ENCODE measurements at places on chromosomes 7 and 10.

GRCh38 chr7:115060095-115060870, 138.4 kb downstream of the MDFIC start:
- DNase-seq, result no peak

DNA sequence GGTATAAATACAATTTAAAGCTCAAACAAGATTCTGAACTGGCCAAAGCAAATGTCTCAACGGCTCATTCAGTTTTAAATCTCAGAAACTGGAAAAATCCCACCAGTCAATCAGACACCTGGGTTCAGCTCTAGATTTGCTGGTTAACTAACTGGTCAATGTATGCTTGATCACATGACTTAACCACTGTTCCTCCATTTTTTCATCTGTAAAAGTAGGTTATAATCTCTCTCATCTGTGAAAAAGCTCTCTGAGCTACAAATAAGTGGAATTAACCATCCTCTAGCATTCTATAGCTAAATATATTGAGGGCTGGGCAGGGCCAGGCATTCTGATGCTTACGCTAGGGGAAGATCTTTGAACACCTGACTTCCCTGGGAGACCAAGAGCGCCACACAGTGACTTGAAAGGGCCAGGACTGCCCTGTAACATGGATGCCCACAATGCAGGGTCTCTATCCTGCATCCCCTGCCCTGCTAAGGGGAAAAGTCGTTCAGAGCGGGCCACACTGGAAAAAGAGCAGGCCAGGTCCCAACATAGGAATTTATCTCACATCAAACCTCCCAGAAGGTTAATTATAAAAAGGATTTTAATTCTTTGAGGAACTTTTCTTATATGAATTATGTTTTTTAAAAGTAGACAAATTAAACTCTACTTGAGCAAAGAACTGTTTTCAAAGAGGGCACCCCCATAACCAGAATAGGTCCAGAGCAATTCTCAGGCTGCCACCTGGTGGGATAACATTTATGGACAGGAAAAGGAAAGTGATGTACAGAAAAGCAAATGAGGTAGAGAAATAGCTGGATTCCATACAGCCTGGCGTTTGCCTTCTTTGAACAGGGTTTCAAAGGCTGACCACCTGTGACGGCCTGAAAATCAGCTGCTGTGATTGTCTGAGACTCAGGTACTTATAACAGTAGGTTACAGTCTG, 1.8 kb downstream of the RP9 start:
- no peak for DNase-seq

GRCh38 chr10:13078912-13079775, 20.8 kb upstream of the OPTN start:
- DNase-seq, result no peak

- DNase-seq, result peak; percentile 66
Measured at GRCh38 chr7:159144758-159145489, at the start of gene VIPR2. VIPR2 (minus strand) TSS chr7:159144867; CDS start chr7:159144771, 96 bp downstream.

- DNase-seq, result no peak
Measured at GRCh38 chr7:2123360-2123759, 109.4 kb downstream of the MAD1L1 start.

- DNase-seq, result no peak
Measured at GRCh38 chr10:35463878-35464277, 127.6 kb downstream of the CCNY start.

DNA sequence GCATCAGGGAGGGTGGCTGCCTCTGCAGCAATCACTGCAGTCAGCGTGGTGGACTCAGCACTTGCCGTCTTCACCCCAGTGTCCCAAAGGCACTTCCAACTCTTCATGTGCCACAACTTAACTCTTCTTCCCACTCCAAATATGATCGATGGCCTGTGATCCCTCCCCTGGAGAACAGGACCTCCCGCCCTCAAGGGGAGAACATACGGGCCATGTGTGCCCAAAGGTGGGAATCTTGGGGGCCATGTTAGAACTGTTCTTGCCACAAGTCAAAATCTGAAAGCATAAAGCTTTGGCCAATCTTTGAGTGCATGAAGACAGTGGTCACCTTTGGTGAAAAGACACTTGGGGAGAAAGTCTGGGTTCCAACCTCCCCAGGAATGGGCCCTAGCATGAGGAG, 368.5 kb upstream of the MGMT start:
- DNase-seq, result no peak

GRCh38 chr10:121792198-121792597, 135.6 kb downstream of the ATE1 start:
- no peak for DNase-seq

GRCh38 chr10:112182784-112183328, 709 bp downstream of the GPAM start:
- no peak for DNase-seq
